ENCODE measurements at places on chromosomes 3 and 15.
A peak's percentile ranks its signal among the peaks of the same experiment; 100 is the strongest.

GRCh38 chr3:131402391-131403039 lies 20.9 kb downstream of the NUDT16 start:
- H3K27me3 ChIP-seq, result no peaks in the 10 kb centered on the region
- peaks cover 12% of the 10 kb centered on the region for H3K4me1 ChIP-seq
- peak; percentile 75 for DNase-seq
- H3K4me3 ChIP-seq, result no peak overlapping the region
- H3K36me3 ChIP-seq, result no peaks in the 10 kb centered on the region

DNA sequence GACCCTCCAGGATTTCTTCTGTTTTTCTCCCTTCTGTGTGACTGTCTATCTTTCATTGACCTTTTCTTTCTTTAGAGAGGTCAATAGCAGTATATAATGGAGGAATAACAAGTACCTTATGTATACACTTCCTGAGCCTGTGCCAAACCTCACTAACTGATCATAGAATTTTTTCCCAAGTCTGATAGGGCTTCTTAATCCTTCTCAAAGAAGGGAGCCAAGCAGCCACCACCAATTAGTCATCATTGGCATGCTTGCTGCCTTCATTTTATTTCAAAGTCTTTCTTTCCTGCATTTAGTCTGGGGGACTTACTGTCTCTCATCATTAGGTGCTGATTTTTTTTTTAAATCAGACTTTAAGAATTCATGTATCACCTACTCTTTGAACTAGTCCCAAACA lies 327.0 kb downstream of the FEZF2 start:
- no peaks in the 10 kb centered on the region for H3K4me1 ChIP-seq
- peaks cover 2% of the 10 kb centered on the region for H3K27me3 ChIP-seq
- DNase-seq, result no peak
- H3K27ac ChIP-seq, result no peak overlapping the region
- no peak overlapping the region for H3K4me3 ChIP-seq
- no peaks in the 10 kb centered on the region for H3K36me3 ChIP-seq

- no peaks in the 10 kb centered on the region for H3K4me1 ChIP-seq
- DNase-seq, result no peak
- H3K36me3 ChIP-seq, result no peaks in the 10 kb centered on the region
- no peak overlapping the region for H3K27ac ChIP-seq
- no peak overlapping the region for H3K4me3 ChIP-seq
- H3K27me3 ChIP-seq, result no peaks in the 10 kb centered on the region
Observed at GRCh38 chr3:133954717-133955360, 59.2 kb upstream of the RAB6B start.

DNA sequence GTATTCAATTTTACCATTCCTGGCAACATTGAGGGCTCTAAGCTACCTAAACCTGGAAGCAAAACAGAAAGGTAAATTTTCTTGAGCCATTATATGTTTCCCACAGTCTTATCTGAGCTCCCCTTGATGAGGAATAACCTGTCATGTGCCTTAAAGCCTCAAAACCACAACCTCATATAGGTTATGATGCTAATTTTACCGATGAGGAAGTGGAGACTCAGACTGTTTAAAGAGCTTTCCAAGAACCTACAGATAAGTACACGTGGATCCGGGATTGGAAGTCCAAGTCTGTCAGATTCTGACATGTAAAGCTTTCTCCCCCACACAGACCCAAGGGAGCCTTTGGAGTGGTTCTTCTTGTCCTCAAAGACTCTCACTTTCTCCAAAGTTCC lies 140.5 kb downstream of the SEMA6D start:
- H3K4me3 ChIP-seq, result no peak overlapping the region
- peaks cover 8% of the 10 kb centered on the region for H3K4me1 ChIP-seq
- peak; percentile 67 for DNase-seq
- no peak overlapping the region for H3K27ac ChIP-seq
- no peaks in the 10 kb centered on the region for H3K27me3 ChIP-seq

DNA sequence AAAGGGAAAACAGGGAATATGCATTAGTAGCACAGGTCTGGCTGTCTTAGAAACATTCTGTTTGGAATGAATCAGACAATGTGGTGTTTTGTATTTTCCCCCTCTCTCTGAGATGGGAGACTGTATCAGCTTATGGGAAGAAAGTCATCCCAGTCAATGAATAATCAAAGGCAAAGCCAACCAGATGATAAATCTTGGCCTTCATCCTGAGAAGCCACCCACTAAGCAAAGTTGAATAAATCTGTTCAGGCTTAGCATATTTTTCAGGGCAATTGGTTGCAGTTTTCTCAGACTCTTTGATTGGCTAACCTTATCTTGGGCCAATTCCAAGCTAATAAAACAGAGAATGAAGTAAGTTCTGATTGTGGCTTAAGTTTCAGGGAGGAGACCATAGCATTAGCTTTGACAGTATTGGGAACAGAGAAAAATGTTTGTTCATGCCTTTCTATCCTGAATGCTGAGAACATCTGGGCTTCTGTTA lies 63.6 kb upstream of the ARL8B start:
- H3K4me3 ChIP-seq, result no peak overlapping the region
- DNase-seq, result no peak
